ENCODE measurements at places on chromosomes 2 and 18.

DNA sequence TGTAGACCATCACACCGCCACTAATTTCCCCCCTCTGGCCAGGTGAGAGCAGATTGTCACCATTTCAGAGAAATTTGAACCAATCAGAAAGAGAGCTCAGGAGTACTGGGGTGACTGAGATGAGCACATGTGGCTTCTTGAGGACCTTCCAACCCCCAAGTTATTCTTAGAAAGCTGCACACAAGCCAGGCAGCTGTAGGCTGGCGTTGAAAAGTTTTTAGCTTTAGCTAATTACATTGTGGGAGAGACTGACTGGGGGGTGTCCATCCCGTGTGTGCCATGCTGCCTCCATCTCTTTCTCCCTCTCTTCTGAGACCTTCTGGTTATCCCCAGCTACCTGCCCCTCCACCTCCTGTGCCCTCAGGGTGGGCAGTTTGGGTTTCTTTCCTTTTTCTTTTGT, 154.0 kb downstream of the AGAP1 start:
- no peak for DNase-seq

DNA sequence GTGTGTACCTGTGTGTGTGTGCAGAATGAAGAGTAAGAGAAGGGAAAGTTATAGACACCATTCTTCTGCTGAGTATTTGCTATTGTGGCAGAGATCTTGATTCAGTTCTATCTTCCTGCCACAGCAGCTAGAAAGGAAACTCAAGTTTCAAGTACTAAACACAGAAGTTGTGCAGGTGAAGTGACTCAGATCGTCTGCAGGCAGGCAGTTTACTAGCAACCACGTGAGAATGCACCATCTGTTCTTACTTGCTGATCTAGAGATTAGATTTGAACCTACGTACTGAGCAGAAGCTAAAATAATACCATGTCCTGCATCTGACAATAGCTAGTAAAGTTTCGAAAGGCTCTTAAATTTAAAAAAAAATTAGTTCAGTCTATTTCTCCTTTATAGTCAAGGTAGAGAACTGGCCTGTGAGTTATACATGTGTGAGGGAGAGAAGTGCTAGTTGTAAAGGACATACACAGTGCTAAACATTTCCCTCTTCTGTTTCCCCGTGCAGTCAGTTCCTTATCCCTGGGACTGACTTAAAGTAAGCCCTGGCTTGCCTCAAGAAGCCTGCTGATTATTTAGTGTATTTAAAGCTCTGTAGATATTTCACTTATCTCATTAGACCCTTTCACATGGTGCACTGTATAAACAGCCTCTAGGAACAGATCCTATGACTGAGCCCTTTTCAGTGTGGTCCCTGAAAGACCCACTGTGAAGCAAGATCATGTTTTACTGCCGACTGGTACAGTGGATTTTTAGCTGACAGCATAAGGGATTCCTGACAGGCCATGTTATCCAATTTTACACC, 45.0 kb downstream of the SLC38A11 start:
- DNase-seq = peak; percentile 7

- DNase-seq = peak; percentile 52
These were observed 24.7 kb upstream of the CEP68 start for GRCh38 chr2:65031341-65032018.

DNA sequence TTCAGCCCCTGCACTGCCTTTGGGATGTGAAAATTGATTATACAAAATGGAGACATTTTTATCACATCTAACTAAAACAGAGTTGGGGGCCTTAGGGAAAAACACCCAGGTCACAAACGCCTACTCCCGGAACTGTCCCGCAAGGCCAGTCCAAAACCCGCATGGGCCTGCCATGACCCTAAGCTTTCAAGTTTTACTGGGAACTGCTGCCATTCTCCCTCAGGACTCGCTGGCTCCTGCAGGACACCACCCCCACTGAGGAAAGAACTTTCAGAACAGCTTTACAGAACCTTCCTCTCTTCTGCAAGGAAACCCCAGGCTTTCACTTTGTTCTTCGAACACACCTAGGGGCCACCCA, 320.4 kb upstream of the HS6ST1 start:
- DNase-seq = no peak

- peak; percentile 76 for DNase-seq
These were observed 46.6 kb upstream of the SERTAD2 start for GRCh38 chr2:64700133-64700809.

DNA sequence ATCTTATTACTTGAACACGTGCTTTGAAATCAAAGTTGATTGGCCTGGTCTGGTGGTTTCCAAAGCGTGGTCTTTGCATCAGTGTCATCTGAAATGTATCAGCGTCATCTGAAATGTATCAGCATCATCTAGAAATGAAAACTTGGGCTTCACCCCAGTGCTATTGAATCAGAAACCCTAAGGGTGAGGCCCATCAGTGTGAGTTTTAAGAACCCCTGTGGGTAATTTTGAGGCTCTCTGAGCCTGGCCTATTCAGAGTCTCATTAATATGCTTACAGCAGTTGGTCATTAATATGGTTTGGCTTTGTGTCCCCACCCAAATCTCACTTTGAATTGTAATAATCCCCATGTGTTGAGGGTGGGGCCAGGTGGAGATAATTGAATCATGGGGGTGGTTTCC, 85.2 kb downstream of the NYAP2 start:
- DNase-seq = no peak

GRCh38 chr2:201135386-201135785, 19.4 kb downstream of the CFLAR start:
- peak; percentile 37 for DNase-seq

DNA sequence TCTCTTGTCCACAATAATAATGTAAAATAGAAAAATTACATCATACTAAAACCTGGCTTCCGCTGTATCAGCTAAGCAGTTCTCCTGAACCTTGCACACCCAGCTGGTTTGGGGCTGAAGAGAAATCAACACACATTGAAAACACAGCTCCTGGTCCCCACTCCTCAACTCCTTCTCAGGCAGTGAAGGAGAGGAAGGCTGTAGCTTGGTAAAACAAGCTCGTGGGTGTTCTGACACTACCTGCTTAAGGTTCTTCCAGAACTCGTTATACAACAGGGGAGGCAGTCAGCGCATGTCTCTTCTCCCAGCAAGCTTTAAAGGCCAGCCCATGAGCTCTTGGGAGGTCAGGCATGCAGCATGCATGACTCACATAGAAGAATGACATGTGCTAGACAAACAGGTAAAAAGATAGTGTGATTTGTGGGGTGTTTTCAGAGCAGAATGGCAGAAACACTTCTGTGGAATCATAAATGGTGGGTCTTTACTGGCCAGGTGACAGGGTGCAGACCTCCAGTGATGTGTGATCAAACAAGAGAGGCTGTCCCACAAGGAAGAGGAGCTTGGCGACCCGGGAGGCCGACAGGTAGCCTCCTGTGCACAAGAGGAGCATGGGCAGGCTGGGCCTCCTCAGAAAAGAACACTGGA, 69.1 kb downstream of the UXS1 start:
- no peak for DNase-seq

- no peak for DNase-seq
These were observed 117.8 kb downstream of the DYM start for GRCh38 chr18:49342690-49343089.

DNA sequence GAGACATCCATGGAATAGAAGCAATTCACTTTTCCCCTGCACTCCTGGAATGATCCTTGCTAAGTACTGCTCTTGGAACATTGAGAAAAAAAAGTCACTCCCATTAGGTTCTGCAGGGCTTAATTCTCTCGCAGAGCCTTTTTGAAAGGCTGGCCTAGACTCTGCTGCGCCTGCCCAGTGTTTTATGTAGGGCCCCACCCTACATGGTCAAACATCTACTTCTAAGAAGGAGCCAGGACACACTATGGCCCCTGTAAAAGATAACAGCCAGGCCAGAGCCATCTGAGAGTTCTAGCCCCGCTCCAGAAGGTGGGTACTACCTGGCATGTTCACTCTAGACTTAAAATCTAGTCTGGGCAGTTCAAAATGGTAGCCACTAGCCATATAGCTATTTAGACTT, 30.6 kb upstream of the NPAS2 start:
- no peak for DNase-seq

DNA sequence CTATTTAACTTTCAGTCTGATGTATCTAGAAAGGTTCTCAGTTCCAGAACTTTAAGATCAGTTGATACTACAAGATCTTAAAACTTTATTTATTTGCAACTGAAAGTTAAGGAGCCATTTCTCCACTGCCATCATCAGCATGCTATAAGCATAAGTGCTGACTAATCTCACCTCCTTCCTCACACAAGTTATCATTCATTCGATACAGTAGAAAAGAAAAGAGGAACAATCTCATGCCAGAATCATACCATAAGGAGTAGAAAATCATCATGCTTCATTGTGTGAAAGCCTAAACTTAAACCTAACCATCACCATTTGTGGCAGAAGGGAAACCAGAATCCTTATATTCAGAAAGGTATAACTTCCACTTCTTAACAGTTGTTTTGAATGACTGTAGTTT, 176.6 kb upstream of the NRXN1 start:
- DNase-seq = no peak

DNA sequence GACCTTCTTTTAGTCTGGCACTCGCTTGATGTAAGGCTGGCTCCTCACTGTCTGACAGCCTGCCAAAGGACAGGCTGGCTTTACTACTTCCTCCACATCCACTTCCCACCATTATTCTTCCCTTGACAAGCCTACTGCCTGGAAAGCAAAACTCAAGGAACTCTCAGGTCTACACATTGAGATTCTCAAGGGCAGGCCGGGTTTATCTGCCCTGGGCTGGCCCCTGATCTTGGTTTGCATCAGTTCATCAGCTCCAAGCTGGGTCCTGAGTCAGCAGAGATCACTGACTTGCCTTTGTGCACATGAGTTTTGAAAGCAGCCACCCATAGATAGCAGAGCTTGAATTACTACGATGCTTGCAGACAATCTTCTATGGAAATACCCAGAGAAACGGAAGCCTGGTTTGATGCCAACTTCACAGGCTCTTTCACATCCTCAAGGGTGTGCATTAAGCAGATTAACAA, 53.9 kb downstream of the KCTD18 start:
- peak; percentile 42 for DNase-seq

- DNase-seq = no peak
These were observed 22.2 kb downstream of the SMIM21 start for GRCh38 chr18:75405351-75405750.

DNA sequence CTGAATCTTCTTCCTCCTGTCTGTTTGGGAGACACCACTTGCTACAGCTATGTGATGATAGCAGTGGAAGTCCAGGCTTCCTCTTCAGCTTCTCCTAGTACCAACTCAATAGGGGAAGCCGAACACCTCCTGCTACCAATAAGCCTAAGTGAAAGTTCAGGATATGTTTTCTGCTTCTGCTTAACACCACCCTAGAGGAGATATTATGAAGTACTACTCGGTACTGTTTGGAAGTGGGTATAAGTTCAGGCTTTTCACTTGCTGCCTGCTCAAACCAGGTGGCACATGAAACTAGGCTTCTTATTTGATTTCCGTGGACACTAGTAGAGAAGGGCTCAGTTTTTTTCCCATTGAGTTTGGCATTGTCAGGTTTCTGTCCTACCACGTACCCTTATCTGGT, 99.8 kb downstream of the PTPN4 start:
- no peak for DNase-seq

DNA sequence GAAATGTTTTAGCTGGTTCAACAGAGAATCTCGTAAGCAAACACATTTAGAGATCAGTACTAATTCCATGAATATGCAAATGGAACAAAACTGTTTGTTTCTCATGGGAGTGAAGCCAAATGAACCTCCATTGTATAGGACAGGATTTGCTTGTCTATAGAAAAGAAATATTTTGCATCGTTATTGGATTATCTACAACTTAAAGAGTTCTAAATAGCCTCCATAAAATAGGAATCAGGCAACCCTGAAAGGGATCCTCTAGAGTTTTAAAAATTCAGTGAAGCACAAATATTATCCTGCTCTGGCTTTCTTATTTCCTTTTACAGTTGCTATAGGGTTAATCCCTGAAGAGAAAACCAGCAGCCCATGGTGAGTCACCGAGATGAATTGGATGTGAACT, 378.4 kb upstream of the NRXN1 start:
- no peak for DNase-seq

DNA sequence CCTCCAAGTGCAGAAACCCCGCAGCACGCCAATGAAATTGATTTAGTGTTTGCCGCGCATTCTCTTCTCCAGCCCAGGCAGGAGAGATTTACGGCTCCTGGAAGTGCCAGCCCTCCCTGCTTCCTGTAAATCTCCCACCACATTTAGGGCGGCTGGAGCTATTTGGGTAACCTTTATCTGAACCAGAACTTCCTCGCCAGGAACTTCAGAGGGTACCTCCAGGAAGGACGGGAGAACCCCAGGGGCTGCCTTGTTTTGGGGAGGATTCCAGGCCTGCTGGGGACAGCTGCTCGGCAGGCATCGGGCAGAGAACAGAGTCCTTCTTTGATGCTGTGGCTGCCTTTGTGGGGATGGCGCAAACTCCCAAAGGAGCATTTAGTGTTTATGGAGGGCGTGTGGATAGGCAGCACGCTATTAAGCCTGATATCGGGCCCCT, 122.0 kb upstream of the MYCN start:
- DNase-seq = no peak

GRCh38 chr18:27005589-27005988, 140.1 kb upstream of the AQP4 start:
- DNase-seq = no peak

- DNase-seq = no peak
These were observed 170.3 kb downstream of the MAIP1 start for GRCh38 chr2:200125444-200126284.

GRCh38 chr18:56386856-56387255, 251.5 kb downstream of the TXNL1 start:
- no peak for DNase-seq

GRCh38 chr2:42752314-42752713, 11.6 kb downstream of the OXER1 start:
- DNase-seq = peak; percentile 66

DNA sequence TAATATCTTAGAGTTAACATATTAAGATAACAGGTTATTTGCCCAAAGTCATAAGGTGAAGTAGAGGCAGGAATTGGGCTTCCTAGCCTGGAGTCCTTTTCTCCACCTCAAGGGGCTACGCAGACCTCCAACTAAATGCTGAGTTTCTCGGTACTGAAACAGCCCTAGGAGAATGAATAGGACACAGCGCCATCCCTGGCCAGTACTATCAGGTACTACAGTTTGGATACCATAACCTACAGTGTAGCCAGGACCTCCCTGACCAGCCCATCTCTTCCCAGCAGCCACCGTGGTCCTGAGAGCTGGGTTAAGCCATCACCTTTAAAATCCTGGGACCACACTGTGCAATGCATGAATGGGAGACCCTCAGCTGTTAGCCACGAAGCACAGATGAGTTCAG, 15.7 kb downstream of the CASP8 start:
- no peak for DNase-seq

DNA sequence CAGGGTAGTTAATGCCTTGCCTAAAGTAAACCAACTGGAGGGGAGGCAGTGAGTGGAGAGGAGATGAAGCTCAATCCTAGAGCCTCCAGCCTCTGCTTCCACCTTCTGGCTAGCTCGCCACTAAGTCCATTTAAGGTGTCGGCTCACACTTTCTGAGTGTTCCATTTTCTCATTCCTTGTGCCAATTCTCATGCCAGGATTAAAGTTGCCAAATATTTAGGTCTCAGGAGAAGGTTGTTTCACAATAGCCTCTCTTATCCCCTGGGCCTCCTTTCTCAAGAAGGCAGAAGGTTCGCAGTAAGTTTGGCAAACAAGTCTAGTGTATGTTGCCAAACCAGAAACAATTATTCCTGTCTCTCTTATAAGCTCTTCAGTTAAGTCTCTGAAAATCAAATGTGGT, 57.2 kb downstream of the TACR1 start:
- no peak for DNase-seq
